ENCODE measurements at places on chromosomes 7 and 10. TPM values are rescaled to one million over a fixed set of nuclear protein-coding genes. Genes with fewer than 3 reads are reported as not detected.

The HECW1 gene
- not detected for total RNA-seq

The ASB10 gene
- not detected for total RNA-seq

The ZCWPW1 gene
- total RNA-seq, result 0.98 TPM

The CDNF gene
- 0.56 TPM for total RNA-seq

The TMEM236 gene
- total RNA-seq, result 0.17 TPM

The MCM10 gene
- 6.3 TPM for total RNA-seq

The TMEM270 gene
- total RNA-seq, result not detected

The GRM3 gene
- total RNA-seq, result not detected

The UTF1 gene
- total RNA-seq, result not detected

The MSS51 gene
- total RNA-seq, result 1.5 TPM

The PLCE1 gene
- 3.6 TPM for total RNA-seq

The TMEM225B gene
- 0.09 TPM for total RNA-seq

The HOXA4 gene
- total RNA-seq, result 0.65 TPM

The PRF1 gene
- total RNA-seq, result not detected

The TDRD1 gene
- total RNA-seq, result under 0.01 TPM

The NME8 gene
- not detected for total RNA-seq

The ADAMTS14 gene
- total RNA-seq, result 0.05 TPM

The PPP2R2D gene
- 39.6 TPM for total RNA-seq

The GCK gene
- not detected for total RNA-seq

The FAM131B gene
- 0.51 TPM for total RNA-seq

The ENKUR gene
- 0.17 TPM for total RNA-seq

The HGF gene
- 3.4 TPM for total RNA-seq

The LIPF gene
- not detected for total RNA-seq

The HABP2 gene
- 0.19 TPM for total RNA-seq

The SPDYE2 gene
- total RNA-seq, result not detected

The OR6B1 gene
- total RNA-seq, result not detected

The MBL2 gene
- not detected for total RNA-seq

The GPR26 gene
- not detected for total RNA-seq

The HOXA10 gene
- 3.7 TPM for total RNA-seq

The CYP3A4 gene
- not detected for total RNA-seq

The GIMAP4 gene
- 408 TPM for total RNA-seq

The UBE2D4 gene
- total RNA-seq, result 6.1 TPM

The RNF133 gene
- total RNA-seq, result 2.0 TPM

The TMEM196 gene
- not detected for total RNA-seq

The RBP3 gene
- not detected for total RNA-seq

The HEPACAM2 gene
- total RNA-seq, result not detected

The CRTAC1 gene
- 1.3 TPM for total RNA-seq

The SYT15B gene
- 0.51 TPM for total RNA-seq

The PCBD1 gene
- total RNA-seq, result 57.3 TPM

The AKR1E2 gene
- total RNA-seq, result 9.6 TPM

The TYW1B gene
- 6.0 TPM for total RNA-seq

The SLC39A12 gene
- under 0.01 TPM for total RNA-seq

The LRRC17 gene
- 2.0 TPM for total RNA-seq

The UCN3 gene
- total RNA-seq, result not detected

The CCSER2 gene
- total RNA-seq, result 22.5 TPM

The EEPD1 gene
- total RNA-seq, result 5.1 TPM

The COMTD1 gene
- 15.9 TPM for total RNA-seq

The BUD31 gene
- 76.4 TPM for total RNA-seq

The H2BK1 gene
- not detected for total RNA-seq

The NRG3 gene
- total RNA-seq, result 3.2 TPM

The OPN4 gene
- total RNA-seq, result not detected

The RET gene
- 1.0 TPM for total RNA-seq

The C10orf105 gene
- total RNA-seq, result under 0.01 TPM

The NOBOX gene
- total RNA-seq, result not detected

The HERC4 gene
- 51.7 TPM for total RNA-seq

The CNPY1 gene
- not detected for total RNA-seq

The VSTM2A gene
- total RNA-seq, result not detected

All from dermis blood vessel endothelial cell (primary cell).